Activated effector memory CD4-positive, alpha-beta T cell treated with Interleukin-2 at 50 U/mL for 16 hours (primary cell): ENCODE measurements at places on chromosomes 3 and 15.

DNA sequence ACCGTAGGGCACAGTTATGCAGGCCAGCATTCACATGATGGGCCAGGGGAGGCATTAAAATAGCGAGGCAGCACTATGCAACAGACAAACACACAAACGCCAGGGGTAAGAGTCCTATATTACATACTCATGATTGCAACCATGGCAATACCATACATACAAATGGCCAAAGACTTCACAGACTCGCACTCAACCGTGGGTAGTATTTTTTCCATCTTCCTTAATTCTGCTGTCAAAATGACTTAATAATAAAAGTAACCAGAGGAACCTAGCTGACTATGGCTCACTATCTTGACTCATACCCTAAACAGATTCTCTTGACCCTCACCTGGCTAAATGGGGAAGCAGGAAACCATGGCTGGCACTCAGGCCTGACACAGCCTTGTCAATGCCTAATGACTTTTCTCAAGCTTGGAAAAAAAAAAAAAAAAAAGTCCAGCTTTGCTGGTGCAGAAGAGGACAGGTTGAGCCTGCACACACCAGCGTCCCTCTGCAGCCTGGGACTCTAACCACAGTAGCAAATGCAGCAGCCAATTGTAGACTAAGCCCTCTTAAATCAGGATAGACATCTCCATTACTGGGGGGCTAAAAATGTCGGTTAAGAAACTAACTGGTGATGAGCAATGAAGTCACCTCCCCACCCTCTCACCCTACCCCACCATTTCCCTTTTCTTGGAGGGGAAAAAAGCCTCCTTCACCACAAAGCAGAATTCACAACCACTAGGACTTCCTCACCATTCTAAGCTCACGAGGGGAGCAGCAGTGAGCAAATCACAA is 23.1 kb downstream of the CCDC12 start:
- DNase-seq, result no peak

GRCh38 chr3:78858174-78858573 is 909.6 kb downstream of the ROBO1 start:
- DNase-seq, result no peak

GRCh38 chr15:80494351-80494751 is 90.2 kb downstream of the ARNT2 start:
- no peak for DNase-seq

DNA sequence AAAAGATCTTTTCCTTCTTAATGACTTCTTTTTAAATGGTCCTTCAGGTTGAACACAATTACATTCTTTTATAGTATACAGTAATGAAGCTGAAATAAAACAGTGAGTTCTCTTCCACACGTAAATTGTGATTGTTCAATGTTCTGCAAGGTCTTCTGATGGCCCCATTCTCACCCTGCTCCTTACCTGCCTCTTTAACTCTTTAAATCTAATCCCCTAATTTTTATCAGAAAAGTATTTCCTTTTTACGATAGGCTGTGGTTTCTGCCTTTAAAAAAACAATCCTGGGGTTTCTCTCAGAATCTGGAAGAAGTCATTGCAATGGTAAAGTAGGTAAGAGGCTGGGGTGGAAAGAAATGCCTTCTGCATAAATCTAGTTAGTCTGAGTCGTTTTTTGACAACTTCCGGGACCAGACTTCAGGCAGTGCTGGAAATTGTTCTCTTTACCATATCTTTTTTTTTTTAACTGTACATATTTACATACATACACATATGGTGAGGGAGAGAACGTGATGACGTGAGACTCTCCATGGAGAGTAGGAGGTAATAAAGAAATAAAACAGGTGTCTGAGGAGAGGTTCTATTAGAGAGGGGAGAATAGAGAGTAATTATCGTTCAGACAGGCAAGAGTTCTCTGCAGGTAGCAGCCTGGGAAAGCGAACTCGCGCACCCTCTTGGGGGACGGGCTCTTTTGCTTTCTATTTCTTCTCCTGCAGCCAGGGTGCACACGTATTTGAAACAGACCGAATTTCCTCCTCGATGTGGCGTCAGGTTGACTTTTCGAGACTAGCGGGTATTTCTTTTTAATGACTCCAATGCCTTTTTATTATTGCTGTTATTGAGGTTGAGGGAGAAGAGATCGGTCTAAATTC is at the start of gene SIDT1:
TSS of gene SIDT1 (plus strand) at position 730 of the 872 bp plus-strand sequence. CDS start 467 bp downstream, outside the sequence.
- DNase-seq, result peak; percentile 64

DNA sequence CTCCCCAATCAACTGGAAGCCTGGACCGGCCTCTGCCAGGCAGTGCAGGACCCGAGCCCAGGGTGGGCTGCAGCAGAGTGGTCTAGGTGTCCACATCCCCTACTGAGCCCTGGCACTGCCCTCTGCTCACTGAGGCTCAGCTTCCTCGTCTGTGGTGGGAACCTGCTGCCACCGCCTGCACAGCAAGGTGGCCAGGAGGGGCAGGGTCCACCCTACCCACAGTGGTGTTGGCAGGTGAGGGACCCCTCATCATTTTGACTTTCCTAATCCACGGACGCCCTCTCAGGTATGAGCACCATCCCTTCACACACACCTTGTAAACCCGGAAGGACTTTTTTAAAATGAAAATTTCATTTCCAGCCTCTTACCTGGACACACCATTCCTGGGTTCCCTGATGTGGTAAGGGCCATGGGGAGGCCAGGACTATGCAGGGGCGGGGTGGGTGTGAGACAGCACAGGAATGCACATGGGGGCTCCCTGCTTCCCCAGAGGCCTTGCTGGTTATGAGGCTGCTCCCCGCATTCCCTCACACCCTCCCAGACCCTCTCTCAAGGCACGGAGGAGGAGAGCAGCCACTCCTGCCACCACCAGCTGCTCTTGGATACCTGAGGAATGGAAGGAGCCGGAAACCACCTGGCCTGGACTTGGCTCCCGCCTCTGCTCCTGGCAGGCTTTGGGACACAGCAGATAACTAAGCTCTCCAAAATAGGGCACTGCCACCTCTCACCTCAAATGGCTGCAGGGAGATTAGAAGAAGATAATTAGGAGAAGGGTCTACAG is 185.9 kb upstream of the TPM1 start:
- DNase-seq, result no peak

GRCh38 chr3:150057227-150057626 is 86.5 kb upstream of the PFN2 start:
- no peak for DNase-seq

- DNase-seq, result no peak
Measured at GRCh38 chr3:40996382-40996781, 202.9 kb upstream of the CTNNB1 start.

GRCh38 chr3:29721789-29722188 is 440.9 kb downstream of the RBMS3 start:
- no peak for DNase-seq

GRCh38 chr15:36887214-36887961 is 213.0 kb downstream of the MEIS2 start:
- no peak for DNase-seq

GRCh38 chr3:143298886-143299535 is 179.4 kb downstream of the CHST2 start:
- no peak for DNase-seq

- DNase-seq, result no peak
Measured at GRCh38 chr15:43414196-43414595, 43.3 kb downstream of the TUBGCP4 start.

GRCh38 chr3:88248658-88249057 is 98.9 kb downstream of the C3orf38 start:
- DNase-seq, result no peak

- no peak for DNase-seq
Measured at GRCh38 chr3:176037636-176038035, 1159.6 kb downstream of the TBL1XR1 start.

DNA sequence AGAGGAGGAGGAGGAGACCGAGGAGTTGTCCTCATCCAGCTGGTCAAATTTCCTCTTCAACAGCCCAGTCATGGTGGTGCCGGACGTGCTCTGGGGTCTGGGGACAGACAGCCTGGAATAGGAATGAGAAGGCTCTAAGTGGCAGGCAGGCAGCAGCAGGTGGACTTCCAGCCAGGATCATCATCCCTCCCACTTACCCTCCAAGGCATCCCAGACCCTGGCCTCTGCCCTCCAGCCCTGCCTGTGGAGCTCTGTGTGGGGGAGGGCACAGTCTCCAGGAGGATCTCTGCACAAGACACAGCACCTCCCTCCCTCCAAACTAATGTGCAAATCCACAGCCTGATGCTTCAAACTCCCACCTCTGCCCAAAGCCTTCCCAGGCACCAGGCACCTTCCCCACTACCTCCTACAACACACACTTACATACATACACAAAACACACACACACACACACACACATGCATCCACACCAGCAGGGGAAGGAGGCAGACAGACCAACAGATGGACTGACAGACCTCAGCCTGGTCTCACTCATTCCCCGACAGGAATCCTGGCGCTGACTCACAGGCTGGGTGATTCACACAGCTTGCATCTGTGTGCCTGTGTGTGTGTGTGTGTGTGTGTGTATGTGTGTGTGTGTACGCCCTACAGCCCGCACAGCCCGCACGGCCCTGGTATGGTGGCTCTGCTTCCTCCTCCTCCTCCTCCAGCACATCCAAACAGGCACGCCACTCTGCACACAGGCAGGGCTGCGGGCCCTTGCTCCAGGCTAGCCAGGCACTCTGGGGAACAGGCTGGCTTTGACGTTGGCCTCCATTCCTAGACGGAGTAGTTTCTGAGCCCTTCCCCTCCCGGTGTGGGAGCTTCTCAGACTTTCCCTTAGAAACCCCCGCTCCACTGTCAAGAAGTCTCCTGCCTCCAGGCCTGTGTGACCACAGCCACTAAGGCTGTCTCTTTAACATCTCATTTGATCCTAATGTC is 6.5 kb downstream of the CSRNP1 start:
- DNase-seq, result peak; percentile 63

DNA sequence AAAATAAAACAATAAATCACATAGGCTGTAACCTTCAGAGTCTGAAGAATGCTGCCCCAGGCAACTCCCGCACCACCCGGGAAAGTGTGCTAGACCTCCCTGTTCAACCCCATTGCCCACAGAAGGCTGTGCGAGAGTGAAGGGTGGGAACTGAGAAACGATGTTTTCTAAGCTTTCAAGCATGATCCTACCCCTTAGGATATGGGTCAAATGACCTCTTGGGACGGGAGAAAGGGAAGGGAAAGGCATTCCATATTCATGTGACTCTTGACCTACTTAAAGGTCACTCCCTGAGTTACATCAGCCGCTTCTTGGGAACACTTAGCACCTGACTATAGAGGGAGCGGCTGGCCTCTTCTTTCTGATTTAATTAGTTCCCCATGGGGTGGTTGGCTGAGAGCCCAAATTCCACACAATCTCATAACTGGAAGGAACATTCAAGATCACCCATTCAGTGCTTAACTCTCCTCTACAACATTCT is 114.7 kb upstream of the SLC24A5 start:
- DNase-seq, result no peak

- no peak for DNase-seq
Measured at GRCh38 chr3:57992452-57993213, 15.6 kb upstream of the FLNB start.

GRCh38 chr3:72576563-72576962 is 271.7 kb downstream of the SHQ1 start:
- DNase-seq, result no peak

GRCh38 chr3:32448686-32449474 is 53.8 kb downstream of the CMTM6 start:
- DNase-seq, result no peak

DNA sequence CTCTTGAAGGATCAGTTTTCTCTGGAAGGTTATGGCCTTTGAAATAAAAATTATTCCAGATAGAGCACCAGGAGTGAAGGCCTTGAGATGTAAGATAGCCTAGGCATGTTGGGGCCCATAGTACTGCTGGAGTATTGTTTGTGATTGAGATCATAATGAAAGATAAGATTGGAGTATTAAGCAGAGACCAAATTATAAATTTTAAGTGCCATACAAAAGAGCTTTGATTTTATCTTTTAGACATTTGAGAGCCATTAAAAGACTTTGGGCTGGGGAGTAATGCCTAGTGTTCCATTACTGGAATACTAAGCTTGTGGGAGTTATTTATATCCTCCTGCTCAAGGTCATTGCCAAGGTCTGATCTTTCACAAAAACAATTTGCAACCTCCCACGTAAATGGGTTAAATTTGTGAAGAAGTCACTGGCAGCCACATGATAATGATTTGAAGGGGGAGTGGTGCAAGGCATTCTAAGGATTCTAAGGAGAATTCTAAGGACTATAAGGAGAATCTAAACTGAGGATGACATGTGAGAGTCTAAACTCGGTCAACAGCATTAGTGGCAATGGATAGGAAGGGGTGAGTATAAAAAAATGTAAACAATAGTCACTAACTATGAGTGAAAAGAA is 12.8 kb downstream of the ELL3 start:
- no peak for DNase-seq

GRCh38 chr15:72778796-72779195 is 4.8 kb downstream of the ADPGK start:
- no peak for DNase-seq

GRCh38 chr3:62057339-62058047 is 315.9 kb downstream of the FEZF2 start:
- DNase-seq, result no peak

- no peak for DNase-seq
Measured at GRCh38 chr15:95559875-95560394, 770.6 kb upstream of the NR2F2 start.

DNA sequence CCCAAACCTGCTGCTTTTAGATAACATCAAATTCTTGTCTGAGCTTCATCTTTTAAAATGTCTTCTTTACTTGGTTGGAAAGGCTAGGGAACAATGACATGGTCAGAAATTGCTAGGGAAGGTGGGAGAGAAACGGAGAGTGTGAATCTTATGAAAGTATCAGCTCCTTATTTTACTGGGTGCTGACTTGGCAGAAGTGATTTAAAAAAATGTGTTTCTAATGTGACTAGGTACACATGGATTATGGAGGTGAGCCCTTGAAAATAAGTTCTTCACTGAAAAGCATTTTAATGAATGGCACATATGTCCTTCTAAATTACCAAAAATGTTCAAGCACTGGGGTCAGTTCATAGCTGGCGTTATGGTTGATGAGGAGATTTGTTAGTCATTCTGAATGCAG is 54.0 kb upstream of the PPARG start:
- no peak for DNase-seq

DNA sequence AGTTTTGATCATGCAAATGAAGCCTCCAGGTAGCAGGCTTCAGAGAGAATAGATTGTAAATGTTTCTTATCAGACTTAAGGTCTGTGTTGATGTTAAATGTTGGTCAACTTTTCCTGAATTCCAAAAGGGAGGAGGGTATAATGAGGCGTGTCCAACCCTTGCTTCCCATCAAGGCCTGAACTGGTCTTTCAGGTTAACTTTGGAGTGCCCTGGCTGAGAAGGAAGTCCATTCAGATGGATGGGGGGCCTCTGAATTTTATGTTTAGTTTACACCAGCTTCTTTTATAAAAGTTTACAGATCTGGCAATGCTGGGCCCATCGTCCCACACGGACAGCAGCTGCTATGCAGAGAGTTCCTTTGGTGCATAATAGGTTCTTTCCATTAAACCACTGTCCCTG is 8.9 kb downstream of the CCDC13 start:
- DNase-seq, result no peak
